ENCODE measurements at places on chromosomes 6 and 20.

DNA sequence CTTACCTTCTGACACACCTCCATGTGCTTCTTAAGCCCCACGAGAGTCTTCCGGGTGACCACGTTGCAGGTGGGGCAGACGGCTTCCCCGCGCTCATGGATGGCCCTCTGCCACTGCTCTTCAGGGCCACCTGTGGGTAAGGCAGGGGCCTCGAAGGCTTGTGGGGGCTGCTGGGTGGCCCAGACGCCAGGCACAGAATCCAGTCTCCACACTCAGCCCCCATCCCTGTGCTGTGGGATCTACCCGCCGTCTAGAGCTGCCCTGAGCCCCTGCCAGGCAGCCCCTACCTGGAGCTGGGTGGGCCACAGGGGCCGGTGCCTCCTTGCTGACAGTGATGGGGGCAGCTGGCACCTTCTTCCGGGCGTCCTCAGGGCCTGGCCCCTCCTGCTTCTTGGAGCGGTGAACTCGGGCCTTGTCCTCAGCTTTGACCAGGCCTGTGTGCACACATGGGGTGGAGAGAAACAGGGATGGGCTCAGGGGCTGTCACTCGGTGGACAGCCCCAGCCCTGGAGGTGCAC is 5.9 kb downstream of the ZNF512B start:
- DNase-seq: no peak

- no peak for DNase-seq
These were observed 2.1 kb downstream of the CTSZ start for GRCh38 chr20:59004763-59005522.

GRCh38 chr20:41476013-41476441 is 109.4 kb upstream of the EMILIN3 start:
- DNase-seq: no peak

- DNase-seq: no peak
These were observed 2.5 kb upstream of the SNX3 start for GRCh38 chr6:108263371-108263770.

GRCh38 chr6:161079566-161080262 is 88.1 kb downstream of the MAP3K4 start:
- DNase-seq: peak; percentile 42

DNA sequence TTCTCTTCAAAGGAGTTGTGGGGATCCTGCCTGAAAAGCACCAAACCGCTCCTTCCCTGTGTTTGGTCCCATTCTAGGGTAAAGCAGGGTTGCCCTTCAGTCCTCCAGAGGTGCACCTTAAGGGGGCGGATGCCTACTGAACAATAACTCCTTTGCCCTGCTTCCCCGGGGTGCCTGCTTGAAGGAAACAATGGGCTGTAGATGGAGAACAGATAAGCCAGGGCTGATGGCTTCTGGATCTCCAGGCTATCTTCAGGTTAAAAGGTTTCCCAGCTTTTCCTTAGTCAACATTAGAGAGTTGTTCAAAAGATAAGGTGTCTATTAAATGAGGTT is 5.4 kb upstream of the PRDM1 start:
- no peak for DNase-seq

GRCh38 chr6:105459049-105459448 is 56.2 kb upstream of the PREP start:
- peak; percentile 19 for DNase-seq

- no peak for DNase-seq
These were observed 92.2 kb downstream of the MCHR2 start for GRCh38 chr6:99901596-99902384.

DNA sequence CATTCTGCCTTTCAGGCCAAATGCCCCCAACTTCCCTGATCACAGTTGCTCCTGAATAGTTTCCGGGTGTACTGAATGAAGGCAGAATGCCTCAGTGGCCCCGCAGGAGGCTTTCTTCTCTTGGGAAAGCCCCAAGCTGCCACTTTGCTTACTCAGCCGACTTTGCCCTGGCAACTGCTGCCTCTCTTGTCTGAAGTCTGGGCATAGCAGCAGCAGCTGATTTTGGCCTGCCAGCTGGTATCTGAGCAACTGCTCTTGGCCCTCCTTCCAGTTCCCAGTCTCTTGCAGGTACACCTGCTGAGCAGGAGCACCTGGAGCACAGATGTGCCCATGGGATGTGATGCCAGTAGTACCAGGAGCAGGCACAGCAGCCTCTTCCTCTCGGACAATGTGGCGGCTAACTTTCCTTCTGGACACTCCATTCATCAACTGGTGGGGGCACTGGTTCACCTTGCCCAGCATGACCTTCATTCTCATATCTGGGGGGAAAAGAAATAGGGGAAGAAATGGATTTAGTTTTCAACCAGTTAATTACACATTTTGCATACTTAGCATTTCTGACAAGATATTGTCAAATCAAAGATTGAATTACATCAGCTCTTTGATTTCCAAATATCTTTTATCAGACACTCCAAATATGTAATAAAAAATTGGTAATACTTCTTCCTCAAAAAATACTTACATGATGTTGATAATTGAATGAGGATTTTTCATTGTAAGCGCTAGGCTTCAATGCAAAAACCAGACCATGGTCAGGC is 468.2 kb downstream of the PKHD1 start:
- no peak for DNase-seq

- DNase-seq: no peak
These were observed 230.3 kb downstream of the IBTK start for GRCh38 chr6:82017288-82017687.

DNA sequence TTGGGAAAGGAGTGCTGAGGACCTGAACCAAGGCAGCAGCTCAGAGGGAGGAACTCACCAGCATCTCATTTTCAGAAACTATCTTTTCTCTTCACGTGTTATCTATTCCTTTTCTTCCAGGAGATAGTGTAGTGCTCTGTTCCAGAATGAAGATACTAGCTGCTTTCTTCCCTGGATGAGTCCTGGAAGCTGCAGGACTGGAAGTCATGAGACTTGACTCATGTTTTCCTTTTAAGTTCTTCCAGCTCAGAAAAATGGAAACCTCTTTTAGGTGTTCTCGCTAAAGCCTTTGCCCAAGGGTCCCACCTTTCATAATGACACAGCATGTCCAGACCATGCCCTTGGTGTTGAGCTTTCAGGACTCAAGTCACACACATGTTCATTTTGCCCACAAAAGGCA is 106.7 kb downstream of the UNC5CL start:
- DNase-seq: no peak

- DNase-seq: no peak
These were observed 28.1 kb upstream of the PNPLA1 start for GRCh38 chr6:36241728-36242127.

DNA sequence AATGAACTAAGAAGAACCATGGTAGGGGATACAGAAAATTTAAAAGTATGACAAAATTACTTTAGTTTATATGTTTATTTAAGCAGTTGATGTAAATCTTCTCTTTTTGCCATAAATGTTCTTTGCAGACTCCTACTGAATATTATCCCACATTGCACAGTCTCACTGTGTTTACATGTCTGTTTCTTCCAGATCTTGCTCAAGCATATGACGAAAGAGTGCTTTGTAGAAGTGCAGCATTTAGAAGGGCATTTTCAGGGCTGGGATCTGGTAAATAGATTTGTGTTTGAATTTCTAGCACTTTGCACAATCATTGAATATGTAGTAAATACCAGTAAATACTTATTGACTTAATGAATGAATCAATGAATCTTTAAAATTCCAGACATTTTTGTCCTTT is 152.0 kb upstream of the EPHA7 start:
- no peak for DNase-seq

DNA sequence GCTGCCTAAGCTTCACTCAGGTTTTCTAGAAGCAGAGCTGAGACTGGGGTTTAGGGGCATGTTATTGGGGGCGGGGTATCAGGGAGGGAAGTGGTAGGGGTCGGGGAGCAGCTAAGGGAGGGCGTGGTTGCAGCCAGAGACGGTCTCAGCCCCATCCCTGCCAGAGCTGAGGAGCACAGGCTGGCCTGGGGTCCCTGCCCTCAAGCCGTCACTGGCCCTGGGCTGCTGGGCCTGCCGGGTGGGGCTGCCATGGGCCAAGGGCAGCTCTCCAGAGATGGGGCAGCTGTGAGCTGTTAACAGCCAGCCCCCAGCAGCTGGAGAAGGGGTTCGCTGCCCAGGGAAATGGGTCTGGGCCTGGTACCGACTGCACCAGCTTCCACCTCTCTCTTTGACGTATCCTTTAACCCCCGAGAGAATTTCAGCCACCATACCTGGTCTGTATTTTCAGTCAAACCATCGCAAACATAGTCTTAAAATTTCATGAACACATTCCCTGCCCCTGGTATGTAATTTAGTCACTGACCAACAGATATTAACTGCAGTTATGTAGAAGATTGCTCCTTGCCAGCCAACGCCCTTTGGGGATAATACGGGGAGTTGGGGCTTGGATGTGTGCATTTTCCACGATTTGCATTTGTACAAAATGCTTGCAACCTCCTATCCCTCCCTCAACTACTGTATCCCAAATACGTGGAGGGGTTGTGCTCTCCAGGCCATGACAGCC is 253.4 kb downstream of the TAF4 start:
- no peak for DNase-seq

GRCh38 chr6:148533309-148534107 is 190.9 kb downstream of the SASH1 start:
- DNase-seq: no peak

GRCh38 chr20:33490934-33491656 is 1.2 kb downstream of the CBFA2T2 start:
- no peak for DNase-seq

DNA sequence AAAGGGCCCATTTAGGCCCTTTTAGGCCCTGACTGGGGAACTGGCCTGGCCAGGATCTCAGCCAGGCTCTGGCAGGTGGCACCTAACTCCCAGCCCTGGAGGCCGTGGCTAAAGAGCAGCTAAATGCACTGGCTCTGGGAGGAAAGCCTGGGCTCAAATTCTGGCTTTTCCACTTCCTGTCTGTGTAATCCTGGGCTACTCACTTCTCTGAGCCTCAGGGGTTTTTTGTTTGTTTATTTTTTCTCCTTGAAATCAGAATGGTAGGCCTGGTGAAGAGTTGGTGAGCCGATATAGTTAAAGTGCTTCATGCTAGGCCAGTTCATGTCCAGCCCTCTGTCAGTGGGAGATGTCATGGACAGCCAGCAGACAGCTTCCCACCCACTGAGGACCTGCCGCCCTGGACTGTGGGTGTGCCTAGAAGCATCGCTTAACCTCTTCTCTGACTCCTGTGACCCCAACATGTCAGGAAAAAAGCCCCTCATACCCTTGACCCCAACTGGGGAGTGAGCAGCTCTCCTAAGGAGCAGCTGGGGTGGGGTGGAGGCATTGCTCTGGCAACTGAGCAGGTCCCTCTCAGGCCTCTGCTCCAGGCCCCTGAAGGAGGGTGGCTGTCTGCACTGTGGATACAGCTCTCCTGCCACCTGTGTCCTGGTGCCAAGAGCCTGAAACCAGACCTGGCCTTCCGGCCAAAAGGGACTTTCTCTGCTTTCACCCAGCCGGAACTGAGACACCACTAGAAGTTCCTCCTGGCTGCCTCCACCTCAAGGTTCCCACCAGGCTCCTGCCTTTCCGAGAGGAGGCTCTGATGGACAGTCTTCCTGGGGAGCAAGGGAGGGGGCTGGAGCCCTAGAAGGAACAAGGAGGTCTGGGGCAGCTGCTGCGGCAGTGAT is 57.2 kb upstream of the MYL9 start:
- DNase-seq: no peak

GRCh38 chr6:15526212-15526701 is 136.6 kb downstream of the DTNBP1 start:
- DNase-seq: no peak

GRCh38 chr6:53845280-53846195 is 50.7 kb downstream of the LRRC1 start:
- no peak for DNase-seq

DNA sequence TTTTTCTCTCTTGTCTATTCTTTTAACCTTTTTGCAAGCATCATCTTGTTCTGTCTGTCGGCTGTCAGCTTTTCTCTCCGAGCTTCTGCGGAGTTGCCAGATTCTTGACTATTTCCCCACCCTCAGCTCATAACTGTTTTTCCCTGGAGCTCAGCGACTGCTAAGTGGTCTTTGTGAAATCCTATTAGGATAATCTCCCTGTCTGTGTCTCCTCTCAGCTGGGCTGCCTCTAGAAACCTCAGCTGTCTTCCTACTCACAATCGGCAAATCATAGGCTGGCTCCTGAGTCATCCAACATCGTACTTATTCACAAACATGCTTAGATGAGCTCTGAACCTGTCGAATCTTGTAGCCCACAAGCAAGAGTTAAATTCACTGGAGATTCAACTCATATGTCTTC is 332.3 kb downstream of the PTPRT start:
- no peak for DNase-seq

DNA sequence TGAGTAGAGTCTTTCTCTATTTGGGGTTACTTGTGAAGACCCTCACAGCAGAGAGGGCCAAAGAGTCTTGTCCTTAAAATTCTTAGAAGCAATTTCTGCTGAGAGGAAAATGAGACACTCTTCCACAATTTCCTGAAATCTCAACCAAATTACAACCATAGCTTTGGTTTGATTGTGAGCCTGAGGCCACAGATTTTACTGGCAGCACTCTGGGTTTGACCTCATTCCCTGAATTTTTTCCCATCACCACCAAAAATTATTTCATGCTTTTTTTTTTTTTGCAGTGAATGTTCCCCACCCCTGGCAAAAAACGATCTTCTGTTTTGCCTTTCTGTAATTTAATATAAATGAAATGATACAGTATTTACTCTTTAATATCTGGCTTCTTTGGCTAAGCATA is 125.5 kb downstream of the THEMIS start:
- DNase-seq: no peak

- no peak for DNase-seq
These were observed 57.3 kb upstream of the MCM9 start for GRCh38 chr6:118992186-118992795.

- no peak for DNase-seq
These were observed 129.6 kb upstream of the BEND3 start for GRCh38 chr6:107244742-107245480.

- DNase-seq: no peak
These were observed 82.3 kb downstream of the EPHA7 start for GRCh38 chr6:93337014-93337413.

DNA sequence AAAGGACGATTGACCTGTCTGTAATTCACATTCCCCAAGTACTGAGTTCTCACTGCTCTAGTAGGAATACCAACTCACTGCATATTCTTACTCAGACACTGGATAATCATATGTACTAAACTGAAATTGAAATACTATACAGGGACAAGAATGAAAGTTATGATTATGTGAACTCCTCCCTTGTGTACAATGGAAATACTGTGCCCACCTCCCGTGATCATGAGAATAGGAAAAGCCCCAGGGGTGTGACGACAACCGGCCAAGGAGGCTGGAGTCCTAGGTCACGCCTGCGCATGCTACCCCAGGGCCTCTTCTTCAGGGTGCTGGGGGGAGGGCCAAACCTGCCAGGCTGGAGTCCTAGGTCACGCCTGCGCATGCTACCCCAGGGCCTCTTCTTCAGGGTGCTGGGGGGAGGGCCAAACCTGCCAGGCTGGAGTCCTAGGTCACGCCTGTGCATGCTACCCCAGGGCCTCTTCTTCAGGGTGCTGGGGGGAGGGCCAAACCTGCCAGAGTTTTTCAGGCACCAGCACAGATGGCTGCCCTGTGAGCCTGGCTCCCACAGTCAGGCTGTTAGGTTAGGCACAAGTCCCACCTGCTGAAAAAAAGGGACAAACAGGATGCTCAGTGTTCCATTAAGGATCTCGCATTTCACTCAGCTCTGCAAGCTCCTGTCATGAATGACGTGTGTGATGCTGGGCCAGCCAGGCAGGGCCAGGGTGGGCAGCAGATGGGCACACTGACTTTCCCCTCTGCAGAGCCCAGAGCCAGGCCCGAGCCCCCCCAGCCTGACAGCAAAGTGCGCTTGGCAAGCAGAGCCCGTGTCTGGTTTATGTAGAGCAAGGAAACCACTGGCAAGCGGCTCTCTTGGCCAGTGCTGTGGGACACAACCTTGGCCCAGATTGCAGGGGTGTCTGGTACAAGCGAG is 107.7 kb downstream of the FOXF2 start:
- DNase-seq: no peak
